ENCODE measurements at places on chromosomes 6 and 20. TPM values are rescaled to one million over a fixed set of nuclear protein-coding genes. Genes with fewer than 3 reads are reported as not detected.

DNA sequence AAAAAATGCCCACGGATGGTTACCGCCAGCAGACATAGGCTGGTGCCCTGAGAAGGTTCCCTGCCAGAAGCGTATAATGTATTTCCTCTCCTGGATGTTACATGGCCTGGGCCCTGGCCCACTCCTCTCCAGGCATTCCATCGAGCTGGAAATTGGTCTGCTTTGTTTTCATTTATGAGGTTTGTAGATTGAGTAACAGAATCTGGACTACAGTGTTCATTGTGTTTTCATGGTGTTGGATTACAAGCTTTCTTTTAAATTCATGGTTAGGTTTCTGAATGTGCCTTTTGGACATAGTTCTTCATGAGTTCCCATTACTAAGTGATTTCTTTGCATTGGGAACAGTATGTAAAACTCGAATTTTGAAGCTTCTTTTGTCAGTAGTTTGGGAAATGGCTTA, 6.4 kb downstream of the TIAM2 start:
- DNase-seq: peak; percentile 14

- peak; percentile 71 for DNase-seq
These were observed 21.1 kb upstream of the NOTCH4 start for GRCh38 chr6:32244946-32245398.

DNA sequence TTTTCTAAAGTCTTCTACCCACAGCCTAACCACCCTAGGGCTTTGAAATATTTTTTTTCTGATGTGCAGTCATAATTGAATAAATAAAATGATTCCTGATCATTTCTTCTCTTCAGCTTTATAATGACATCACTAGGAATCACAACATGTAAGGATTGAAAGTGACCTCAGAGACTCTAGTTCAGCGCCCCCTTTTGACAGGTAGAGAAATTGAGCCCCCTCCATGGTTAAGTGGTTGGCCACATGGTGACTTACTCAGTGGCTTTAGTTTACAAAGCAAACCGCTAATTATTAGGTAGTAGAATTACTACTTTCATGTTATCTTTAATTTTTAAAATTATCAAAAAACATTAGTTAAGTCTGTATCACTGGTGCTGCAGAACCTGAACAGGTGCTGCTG, 13.3 kb upstream of the SLC2A12 start:
- peak; percentile 29 for DNase-seq

- DNase-seq: no peak
These were observed 23.7 kb upstream of the PSMF1 start for GRCh38 chr20:1094751-1095150.

DNA sequence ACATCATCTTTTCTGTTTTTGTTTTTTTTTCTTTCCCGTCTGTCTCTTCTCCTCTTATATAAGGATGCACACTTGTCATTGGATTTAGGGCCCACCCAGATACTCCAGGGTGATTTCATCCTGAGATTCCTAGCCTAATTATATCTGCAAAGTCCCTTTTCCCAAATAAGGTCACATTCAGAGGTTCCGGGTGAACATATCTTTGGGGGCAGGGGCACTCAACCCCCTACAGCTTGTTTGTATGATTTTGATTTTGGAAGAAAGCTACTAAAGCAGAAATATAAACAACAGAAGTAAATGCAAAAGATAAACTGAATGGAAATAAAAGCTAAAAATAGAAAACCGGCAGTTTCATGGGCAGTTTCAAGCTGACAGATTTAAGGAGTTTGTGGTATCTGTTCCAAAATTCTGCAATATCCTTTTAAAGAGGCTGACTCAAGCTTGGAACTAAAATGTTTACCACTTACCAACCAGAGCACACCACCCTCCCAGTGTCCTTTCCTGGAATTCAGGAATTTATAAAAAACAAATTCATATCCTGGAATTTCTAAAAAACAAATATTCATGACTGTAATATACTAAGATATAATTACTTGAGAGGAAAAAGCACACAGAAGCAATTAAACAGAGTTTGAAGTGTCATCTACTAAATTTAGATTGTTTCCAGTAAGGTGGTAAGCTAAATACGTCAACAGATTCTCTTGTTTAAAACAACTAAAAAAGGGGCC, 100.0 kb upstream of the CARMIL1 start:
- DNase-seq: peak; percentile 64

DNA sequence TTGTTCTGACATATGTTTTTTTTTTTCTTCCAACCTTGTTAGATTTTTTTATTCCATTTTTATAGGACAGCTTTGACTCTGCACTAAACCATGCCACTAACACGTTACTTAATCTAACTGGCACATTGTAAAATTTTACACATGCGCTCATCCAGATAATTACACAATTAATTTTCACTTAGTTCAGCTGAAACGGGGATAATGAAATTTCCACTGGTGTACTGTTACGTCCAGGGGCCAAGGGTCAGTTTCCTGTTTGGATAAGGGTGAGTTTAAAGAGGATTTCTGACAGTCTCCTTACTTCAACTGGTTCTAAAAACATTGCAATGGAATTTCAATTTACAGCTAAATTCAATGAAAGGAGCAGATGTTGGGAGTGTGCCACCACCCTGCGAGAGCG, 221.8 kb upstream of the CEP162 start:
- no peak for DNase-seq

DNA sequence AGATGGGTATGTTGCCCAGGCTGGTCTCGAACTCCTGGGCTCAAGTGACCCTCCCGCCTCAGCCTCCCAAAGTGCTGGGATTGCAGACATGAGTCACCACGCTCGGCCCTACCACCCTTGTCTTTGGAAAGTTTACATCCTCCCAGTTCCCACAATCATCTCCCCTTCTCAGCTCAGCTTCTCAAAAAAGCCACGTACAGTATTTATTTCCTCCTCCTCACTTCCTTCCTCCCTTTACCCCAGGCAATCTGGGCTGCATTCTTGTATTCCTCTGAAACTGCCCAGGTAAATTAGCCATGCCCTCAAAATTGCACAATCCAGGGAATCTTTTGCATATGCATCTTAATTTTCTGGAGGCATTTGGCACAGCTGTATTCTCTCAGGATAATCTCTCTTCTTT, 7.4 kb upstream of the SLC23A2 start:
- peak; percentile 54 for DNase-seq

DNA sequence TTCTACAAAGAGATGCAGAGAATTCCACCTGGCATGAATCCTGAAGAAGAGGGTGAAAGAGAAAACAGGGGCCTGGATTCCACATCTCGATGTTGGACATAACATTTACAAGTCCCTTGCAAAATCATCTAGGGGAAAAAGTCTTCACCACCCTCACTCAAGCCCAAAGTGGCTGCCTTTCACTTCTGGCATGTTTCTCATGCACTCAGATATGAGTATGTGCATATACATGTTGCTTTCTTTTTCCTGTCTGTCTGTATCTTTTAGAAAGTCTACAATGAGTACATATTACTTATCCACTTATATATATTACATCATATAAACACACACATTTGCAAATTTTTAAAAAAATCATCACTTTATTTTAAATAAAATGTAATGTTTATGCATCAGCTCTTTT, 159.3 kb downstream of the KIF6 start:
- DNase-seq: no peak

- no peak for DNase-seq
These were observed 130.5 kb downstream of the ANKRD60 start for GRCh38 chr20:58097943-58098342.

- DNase-seq: peak; percentile 64
These were observed 1.1 kb upstream of the MYLK4 start for GRCh38 chr6:2751871-2752270.

- DNase-seq: no peak
These were observed 1.5 kb upstream of the TUBB2B start for GRCh38 chr6:3228771-3229565.

- DNase-seq: no peak
These were observed 167.4 kb downstream of the COL19A1 start for GRCh38 chr6:70033781-70034180.

GRCh38 chr6:167849846-167850459, 23.2 kb downstream of the AFDN start:
- peak; percentile 44 for DNase-seq

DNA sequence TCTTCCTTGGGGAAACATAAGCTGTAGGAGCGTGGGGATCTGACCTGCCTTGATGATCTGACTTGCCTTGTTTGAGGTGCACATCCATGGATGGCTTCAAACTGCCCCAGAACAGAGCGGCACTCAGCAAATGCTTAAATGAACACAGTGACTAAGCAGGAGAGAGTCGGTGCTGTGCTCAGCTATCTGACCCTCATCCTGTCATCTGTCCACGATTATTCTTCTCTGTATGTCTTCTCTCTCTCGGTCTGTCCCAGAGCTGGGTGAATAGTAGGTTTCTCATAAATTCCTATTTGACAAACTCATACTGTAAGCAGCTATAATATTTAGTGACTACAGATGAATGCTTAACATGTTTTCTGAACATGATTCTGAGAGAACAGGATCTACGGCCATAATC, 37.3 kb downstream of the TRAM2 start:
- no peak for DNase-seq

DNA sequence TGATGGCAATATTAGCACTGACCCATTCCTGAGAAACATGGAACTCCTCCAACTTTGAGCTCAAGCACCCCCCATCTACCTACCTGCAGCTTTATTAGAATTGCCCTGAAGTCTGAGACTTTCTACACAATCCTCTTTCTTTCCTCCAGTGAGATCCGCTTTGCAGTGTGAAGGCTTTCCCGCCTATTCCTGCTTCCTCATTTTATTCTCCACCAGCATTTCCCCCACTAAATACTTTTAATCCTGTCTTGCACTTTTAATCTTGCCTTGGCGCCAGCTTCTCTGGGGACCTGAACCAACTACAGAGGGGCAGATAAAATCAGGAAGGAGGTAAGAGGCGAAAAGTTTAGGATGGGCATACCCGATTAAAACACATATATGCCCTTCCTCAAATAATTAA, 178.1 kb upstream of the PRDM1 start:
- no peak for DNase-seq

DNA sequence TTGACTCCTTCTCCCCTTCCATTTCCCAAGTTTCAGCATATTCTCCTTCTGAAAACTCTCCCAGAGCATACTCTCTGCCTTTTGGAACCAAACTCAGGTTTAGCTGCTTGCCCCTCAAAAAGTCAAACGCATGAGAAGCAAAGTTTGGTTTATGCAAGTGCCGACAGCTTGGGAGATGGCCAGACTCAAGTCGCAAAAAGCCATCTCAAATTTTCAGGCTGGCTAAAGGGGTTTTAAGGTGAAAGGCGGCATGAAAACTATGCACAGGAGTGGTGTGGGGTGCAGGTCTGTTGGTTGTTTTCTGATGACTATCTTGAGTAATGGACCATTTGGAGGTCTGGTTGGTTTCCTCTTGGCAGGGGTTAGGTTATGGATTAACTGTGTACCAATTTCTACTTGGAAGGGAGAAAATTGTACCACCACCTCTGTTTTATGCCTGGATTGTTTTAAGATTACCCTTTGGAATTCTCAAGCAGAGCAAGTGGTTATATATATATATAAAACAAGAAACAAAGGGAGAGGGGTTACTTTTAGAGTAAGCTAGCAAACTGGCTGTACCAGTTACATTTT, 52.4 kb upstream of the SCGN start:
- DNase-seq: no peak

GRCh38 chr6:128443553-128443952, 76.8 kb downstream of the PTPRK start:
- DNase-seq: no peak

DNA sequence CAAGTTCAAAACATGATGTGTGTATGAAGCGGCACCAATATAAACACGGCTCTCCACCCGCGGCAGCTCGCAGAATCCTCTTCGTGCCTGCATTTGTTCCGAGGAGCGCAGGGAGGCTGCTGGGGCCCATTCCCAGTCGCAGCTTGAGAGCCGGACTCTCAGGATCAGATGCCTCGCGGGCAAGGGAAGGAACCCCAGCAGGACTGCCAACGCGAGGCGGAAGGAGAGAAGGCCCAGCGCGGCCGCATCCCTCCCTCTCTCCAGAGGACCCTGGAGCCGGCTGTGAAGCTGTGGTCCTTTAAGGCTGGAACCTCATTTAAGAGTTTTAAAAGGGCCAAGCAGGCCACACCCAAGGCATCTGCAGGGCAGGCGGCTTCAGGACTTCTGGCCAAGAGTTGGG, 44.2 kb upstream of the ZBP1 start:
- DNase-seq: no peak

DNA sequence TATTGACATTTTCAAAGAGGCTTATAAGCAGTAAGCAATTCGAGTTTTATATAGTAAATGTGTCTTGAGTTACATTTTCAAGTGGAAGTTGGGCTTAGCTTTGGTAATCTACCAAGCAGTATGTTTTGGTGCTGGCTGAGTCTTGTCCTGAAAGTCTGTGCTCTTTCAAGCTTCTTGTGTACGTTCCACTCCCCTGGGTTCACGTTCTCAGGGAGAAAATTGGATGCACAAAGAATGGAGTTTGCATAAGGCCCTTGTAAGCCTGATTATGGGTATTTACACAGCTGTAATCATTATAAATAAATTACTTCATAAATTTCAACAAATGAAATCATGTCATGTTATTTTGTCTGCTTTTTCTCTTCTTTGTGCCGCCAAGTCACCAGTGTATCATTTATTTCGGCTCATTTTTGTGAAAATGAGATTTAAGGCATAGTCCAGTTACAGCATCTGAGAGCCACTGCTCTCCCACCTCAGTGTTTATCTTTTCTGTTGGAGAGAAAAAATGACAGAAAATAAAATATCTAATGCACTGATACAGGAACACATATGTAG, 262.5 kb downstream of the BTBD3 start:
- DNase-seq: no peak

- DNase-seq: no peak
These were observed 163.4 kb downstream of the FARS2 start for GRCh38 chr6:5424726-5425125.

DNA sequence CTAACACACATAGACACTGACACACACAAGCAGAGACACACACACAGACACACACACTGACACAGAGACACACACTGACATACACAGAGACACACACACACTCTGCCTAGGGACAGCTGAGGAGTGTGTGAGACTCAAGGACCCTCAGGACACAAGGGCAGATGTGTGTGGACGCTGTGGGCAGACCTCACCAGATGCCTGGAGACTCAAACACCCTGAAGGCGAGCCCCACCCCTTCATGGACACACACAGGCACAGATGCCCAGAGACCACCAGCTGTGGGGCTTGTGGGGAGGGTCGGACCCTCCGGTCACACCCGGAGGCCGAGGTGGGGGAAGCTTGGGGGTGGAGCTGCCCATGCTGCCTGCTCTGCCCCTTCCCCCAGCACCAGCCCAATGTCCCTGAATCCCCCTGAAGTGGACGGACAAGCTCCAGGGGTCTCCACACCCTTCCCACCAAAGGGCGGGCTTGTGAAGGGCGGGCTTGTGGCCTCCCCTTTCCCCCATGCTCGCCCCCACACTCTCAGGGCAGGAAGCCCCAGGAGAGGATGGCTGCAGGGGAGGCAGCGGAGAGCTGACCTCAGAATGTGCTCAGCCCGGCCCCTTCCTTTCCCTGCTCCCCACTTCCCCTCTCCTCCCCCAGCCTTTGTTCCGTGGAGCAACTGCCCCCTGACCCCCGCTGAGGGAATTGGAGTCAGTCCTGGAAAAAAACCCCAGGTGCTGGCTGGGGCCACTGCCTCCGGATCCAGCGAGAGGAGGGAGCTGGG, 13.9 kb upstream of the ABHD16B start:
- DNase-seq: no peak

NKAPL gene
- not detected for total RNA-seq

SLC4A11 gene
- total RNA-seq: not detected

GUCA1A gene
- total RNA-seq: not detected

SIRPD gene
- not detected for total RNA-seq

DNAH8 gene
- not detected for total RNA-seq
